ENCODE measurements at places on chromosomes 1 and 21.

DNA sequence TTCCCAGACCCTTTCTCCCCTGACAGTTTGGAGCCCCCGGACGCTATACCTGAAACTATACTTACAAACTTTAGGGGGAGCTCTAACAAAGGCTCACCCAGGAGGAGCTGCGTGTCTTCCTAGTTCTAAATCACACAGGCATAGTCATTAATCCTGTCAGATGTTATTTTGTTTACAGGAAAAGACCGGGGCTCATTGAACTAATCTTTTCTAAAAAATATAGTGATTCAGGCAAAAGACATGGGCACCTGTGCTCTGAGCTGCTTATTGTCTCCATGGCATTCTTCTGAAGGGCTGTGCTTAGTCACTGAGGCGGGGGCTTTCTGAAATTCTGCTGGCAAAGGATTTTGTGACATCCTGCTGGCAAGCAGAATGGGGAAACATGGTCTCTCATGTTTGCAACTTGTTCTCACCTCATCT lies 1577.0 kb downstream of the NCAM2 start:
- peak; percentile 56 for DNase-seq

DNA sequence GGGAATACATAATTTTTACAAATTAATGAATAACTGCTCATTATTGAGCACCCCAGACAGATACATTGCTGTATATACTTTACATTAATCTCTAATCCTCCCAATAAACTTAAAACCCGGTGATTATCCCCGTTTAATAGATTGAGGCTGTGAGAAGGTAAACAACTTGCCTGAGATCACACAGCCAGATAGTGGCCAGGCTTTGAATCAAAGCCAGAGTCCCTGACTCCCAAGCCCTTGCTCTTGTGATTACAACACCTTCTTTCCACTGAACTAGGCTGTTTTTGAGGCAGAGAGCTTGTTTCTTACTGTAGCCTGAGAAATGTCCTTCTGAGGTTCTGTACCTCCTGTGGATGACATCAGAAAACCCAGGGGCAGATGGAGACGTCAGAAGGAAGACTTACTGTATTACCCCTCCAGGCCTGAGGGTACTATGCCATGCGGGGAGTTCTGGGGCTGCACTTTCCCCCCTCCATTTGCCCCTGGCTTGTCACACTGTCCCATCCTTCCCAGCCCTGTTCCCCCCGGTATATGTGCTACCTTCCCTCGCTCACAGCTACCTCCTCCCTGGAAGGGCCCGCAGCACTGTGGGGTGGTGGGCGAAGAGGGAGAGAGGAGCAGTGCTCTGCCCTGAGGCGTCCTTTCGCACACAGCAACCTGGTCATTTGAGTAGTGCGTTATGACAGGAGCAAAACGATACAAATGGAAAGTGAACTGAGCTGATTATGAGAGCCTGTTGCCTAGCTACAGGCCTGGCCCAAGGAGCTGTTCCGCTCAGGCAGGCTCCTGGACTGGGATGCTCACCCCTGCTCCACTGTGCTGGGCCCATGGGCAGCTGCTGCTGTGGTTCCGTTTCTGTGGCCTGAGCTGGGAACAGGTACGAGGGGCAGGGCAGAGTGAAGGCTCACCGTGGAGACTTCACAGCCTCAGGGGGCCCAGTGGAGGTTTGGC lies 4.6 kb downstream of the KCNC4 start:
- DNase-seq, result no peak

GRCh38 chr1:20385630-20386029 lies 95.0 kb downstream of the VWA5B1 start:
- no peak for DNase-seq

GRCh38 chr1:98937347-98937746 lies 67.3 kb downstream of the PLPPR5 start:
- no peak for DNase-seq

- DNase-seq, result no peak
Measured at GRCh38 chr1:24085546-24085945, 26.4 kb downstream of the MYOM3 start.

DNA sequence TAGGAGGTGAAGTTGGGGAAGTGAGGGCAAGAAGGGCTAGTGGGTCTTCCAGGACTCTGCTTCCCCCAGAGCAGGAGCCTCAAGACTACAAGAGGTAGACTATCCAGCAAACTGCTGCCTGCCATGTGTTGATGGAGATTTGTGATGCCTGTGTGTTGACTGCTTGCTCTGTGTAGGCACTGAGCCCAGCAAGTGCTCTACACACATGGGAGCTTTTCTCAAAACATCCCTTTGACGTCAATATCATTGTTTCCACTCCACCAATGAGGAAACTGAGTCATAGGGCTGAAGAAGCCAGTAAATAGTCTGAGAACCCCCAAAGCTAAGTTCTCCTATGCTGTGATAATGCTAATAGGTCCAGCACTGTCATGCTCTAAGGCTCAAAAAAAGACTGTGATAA lies 207.2 kb upstream of the NFIA start:
- no peak for DNase-seq

GRCh38 chr1:14945132-14946010 lies 208.2 kb upstream of the TMEM51 start:
- DNase-seq, result no peak

All from hematopoietic multipotent progenitor cell treated with erythropoietin and hydrocortisone succinate and interleukin-3 and kit ligand, for 6 days (in vitro differentiated cells).